ENCODE measurements at places on chromosomes 7 and 10.

DNA sequence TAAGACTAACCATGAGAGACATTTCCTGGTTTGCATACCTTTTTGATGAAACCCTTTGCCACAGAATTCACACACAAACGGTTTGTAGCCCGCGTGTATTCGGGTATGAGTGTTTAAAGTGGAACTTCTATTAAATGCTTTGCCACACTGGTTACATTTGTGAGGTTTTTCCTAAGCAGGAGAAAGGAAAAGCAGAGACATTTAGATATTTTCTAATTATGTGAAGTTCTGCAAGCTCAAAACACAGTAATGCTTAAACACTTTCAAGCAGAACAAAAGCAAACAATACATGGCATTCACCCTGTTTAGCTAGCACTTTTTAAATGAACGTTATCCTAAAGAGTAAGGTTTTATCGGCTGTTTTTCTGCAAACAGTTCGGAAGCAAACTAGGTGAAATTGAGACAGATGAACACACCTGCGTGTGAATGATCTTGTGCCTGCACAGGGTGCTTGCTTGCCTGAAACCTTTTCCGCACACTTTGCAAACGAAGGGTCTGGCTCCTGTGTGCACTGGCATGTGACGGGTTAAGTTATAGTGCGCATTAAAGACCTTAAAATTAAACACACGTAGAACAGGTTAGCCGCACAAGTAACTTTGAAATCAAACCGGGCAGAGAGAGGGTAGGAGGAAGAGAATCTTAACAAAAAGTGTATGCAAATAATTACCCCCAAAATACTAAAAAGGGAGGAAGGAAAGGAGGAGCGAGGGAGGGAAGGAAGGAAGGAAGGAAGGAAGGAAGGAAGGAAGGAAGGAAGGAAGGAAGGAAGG, 1.6 kb downstream of the FEZF1 start:
- no peak for DNase-seq

- DNase-seq, result no peak
Observed at GRCh38 chr10:91741356-91741755, 56.9 kb upstream of the TNKS2 start.

- no peak for DNase-seq
Observed at GRCh38 chr10:58734116-58734515, 221.4 kb downstream of the BICC1 start.

- DNase-seq, result no peak
Observed at GRCh38 chr10:31101123-31101522, 69.5 kb upstream of the ZNF438 start.

DNA sequence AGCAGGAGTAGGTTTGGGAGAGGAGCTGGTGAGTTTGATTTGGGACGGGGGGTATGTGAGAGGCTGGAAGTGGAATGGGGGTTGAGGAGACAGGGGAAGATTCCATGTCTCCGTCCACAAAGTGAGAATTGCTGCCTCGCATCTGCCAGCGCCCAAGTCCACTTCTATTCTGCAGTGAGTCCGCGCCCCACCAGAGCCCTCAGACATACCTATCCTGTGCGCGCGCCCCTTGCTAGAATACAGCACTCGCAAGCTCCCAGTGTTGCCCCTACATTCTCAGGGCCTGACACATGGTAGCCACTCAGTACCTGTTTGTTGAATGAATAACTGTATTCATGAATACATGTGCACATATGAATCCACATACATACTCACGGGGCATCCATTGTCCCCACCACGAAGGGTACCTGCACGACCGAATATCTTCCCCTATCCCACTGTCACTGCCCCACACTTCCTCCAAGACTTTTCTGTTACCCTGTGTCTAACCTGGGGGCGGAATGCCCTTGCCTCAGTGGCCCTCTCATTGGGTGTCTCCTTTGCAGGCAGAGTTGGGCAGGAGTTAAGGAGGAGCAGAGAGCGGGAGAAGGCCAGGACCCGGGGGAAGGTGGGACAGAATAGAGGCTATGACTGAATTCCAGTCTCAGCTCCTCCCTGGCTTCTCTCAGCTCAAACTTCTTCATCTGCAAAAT, 19.9 kb downstream of the POLL start:
- DNase-seq, result no peak

DNA sequence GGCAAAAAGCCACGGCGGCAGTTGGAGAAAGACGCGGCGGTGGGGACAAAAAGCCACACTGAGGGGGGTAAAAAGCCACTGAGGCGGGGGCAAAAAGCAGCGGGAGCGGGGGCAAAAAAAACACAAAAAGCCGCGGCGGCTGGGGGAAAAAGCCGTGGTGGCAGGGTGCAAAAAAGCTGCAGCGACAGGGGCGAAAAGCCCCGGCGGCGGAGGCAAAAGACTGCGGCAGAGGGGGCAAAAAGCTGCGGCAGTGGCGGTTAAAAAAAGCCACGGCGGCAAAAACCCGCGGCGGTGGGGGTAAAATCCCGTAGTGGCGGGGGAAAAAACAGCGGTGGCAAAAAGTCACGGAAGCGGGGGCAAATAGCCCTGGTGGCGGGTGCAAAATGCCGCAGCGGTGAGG, 527.3 kb downstream of the ZNF33B start:
- DNase-seq, result no peak

Measured in iPS DF 6.9 (cell line).